ENCODE measurements at places on chromosomes 4 and X.

DNA sequence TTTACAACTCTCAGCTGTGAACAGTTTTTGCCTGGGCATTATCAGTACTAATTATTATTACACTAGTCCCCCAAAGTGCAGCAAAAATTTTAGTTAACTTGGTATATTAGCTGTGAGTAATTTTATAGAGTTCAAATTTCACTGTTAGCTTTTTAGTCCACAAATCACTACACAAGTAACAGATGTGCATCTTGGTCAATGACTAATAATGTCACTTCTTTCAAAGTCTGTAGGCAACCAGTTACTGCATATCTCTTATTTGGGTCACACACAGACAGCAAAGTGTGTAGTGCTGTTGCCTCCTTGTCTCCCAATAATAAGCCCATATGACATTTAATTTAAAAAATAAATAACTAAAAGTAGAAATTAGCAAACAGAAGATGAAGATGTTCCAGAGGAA lies 159.9 kb downstream of the SCFD2 start:
- no peak for ATAC-seq

DNA sequence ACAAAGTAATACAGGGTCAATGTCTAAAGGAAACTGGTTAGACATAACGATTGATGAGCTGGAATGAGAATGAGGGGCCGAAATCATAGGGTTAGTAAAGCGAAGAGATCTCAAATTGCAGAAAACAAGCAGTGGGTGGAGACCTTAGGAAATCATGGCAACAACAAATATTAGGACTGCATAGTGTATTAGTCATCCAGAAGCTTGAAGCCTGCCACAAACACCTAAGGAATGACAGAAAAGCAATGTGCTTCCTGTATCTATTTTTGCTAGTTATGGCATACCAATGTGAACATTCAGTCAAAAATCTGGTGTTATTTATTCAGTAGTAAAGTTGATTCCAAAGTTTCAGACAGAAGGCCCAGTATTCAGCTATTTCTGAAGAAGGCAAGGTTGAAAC lies 410.9 kb upstream of the CT83 start:
- ATAC-seq: no peak

GRCh38 chr4:168220893-168221292 lies 97.7 kb downstream of the DDX60 start:
- ATAC-seq: no peak

DNA sequence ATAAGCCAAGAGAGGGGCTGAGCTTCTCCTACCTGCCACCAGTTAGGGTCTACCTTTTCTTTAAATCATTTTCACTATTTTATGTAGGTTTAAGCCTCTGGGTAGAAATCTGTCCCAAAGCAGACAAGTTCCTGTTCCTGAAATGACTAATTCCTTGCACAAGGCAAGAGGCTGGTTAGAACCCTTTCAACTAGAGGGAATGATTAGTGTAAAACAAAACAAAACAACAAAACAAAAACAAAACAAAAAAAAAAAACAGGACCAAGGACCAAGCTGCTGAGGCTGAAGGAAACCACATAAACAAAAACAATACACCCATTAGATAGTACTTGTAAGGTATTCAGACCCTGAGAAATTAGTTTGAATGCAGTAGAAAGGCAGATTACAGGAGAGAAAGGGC lies 62.7 kb downstream of the MAML3 start:
- ATAC-seq: no peak

DNA sequence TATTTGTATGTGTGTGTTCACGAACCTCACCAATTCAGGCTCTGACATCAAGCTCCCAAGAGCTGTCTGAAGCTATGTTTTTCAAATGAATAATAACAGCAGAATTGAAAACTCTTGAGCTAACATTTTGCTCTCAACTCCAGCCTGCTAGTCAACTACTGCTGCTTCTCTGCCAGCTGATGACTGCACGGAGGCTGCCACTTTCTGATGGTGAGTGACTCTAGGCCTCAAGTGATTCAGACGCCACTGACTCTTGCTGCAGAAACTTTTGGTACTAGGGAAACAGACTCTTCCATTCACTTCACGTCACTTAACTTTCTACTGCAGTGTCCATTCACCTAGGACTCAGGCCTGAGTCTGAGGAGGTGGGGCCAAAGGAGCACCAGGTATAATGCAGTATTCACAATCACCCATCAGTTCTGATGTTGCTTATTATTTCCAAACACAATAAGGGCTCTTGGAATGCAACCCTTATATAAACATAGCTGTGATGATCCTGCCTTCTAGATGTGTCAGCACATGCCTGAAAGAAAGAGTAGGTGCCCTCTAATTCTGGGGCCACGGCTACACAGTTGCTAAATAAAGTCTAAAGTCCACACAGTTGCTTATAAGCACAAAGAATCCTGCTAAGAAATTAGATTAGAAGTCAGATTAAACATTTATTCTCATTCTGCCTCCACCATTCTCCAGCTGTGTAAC lies 16.0 kb downstream of the PRDM8 start:
- no peak for ATAC-seq

DNA sequence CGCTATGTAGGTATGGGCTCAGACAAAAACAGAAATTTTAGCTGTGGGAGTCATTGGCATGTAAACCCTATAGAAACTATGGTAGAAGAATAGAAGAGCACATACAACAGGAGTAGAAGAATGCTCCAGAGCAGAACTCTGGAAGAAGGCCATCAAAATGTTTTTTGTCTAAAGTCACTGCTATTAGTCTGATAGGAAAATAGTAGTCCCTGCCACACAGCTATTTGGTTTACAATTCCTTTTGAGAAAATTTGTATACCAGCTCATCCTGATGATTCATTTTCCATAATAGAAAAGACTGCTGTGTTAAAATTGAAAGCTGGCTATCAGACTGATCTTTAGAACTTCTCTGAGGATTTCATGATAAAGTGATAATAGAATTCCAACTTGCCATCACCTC lies 32.8 kb upstream of the ADAD1 start:
- ATAC-seq: no peak

- no peak for ATAC-seq
Observed at GRCh38 chrX:19986531-19986930, 4.3 kb downstream of the BCLAF3 start.
